ENCODE measurements at places on chromosomes 7 and 10.

GRCh38 chr7:77288676-77289320 is 89.2 kb upstream of the FGL2 start:
- no peak for DNase-seq

- DNase-seq, result no peak
Observed at GRCh38 chr7:27178366-27178765, 4.2 kb upstream of the HOXA10 start.

DNA sequence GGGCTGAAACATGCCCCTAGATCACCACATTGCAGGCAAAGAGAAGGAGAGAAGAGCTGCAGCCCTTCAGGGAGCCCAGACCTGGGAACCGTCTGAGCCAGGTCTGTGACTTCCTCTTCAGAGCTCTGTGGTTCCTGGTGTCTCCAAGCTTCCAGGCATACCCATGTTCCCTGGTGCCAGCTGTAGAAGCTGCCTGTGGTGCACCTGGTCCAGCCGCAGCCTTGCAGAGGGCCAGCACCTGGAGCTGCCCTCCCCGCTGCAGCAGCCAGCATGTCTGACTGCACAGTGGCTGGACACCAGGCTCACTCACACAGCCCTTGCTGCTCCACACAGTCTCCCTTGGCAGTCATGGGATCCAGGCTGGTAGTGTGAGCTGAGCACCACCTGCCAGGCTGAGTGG is 33.6 kb downstream of the C7orf25 start:
- no peak for DNase-seq

- DNase-seq, result no peak
Observed at GRCh38 chr7:155483245-155483644, 25.3 kb downstream of the EN2 start.

GRCh38 chr10:30840395-30841050 is 191.1 kb downstream of the ZNF438 start:
- no peak for DNase-seq

- no peak for DNase-seq
Observed at GRCh38 chr10:75969031-75969430, 537.6 kb downstream of the LRMDA start.

DNA sequence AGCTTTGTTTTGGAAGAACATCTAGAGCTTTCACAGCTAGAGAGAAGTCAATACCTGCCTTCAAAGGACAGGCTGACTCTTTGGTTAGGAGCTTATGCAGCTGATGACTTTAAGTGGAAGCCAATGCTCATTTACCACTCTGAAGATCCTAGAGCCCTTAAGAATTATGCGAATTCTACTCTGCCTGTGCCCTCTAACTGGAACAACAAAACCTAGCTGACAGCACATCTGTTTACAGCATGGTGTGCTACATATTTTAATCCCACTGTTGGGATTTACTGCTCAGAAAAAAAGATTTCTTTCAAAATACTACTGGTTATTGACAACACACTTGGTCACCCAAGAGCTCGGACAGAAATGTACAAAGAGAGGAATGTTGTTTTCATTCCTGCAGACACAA is 57.3 kb downstream of the PALS2 start:
- no peak for DNase-seq

DNA sequence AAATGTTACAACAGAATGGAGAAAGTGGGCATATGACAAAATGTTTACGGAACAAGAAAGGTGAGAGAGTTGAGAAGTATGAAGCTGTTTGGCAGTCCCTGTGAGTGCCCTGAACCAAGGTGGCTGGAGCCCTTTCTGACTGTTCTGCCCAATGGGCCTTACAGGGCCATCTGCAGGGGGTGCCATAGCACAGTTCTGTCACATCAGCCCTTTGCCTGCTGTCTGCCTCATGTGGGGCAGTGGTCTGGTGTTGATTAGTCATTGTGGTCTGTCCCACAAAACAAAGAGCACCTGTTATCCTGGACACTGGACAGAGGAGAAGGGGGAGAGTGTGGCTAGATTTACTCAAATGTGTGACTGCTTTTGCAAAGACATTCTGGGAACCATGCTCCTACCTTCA is 51.5 kb upstream of the OSBPL3 start:
- DNase-seq, result no peak

DNA sequence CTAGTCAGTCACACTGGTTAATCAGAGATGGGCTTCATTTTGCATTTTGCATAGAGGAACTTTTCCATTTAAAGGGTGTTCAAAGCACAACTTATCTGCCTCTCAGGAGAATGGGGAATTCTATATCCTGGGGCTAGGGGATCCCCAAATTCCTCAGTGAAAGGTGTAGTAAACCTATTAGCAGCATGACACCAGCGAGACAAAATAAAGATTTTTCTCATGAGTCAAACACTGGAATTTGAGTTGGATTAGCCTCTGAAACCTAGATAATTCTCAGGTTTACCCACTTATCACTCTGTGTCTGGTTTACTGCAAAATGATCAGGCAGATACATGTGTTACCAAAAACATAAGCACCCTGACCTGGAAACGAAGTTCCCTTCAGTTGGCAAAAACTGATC is 2.1 kb downstream of the AFAP1L2 start:
- no peak for DNase-seq

DNA sequence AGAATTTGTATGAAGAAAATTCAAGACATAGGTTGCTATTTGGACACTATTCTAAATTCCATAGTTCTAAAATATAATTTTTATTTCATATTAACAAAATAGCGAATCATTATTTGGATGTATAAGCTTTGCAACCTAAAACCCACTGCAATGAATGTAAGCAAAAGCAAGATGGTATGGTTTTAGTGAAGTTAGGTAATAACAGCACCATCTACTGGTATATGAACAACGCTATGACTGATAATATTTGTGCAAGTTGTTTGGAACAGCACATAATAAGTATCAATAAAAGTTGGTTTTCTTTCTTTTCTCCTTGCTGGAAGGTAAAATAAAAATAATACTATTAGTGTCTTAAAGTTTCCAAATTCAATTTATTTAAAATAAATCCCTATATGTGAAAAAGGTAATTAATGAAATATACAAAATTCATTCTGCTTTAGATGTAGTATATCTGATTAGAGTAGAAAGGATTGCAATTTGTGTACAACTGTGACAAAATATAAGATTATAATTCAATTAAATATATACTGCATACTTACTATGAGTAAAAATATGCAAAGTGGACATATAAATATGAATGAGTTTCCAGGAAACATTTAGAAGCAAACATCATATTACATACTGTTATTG is 79.0 kb upstream of the LSM8 start:
- peak; percentile 3 for DNase-seq

DNA sequence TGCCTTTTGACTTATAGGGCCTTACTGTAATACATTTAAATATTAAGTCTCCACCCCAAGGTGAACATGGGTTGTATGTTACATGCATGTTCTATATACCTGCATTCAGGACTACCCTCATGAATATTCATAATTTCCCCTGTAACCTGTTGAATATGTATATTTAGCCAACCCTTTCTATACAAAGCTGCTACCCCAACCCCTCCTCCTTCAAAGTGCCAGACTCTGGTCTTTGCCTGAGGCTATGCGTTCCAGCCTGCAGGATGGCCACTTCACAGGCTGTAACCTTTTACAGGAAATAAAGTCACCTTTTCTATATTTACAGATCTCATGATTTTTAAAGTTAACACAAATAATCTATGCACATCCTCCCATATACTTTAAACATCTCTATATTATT is 10.1 kb upstream of the UNC5B start:
- DNase-seq, result no peak

Data from NCI-H1092 (cell line).